ENCODE measurements at places on chromosomes 13 and 19.

- DNase-seq, result no peak
Observed at GRCh38 chr19:29644210-29644609, 21.1 kb upstream of the PLEKHF1 start.

DNA sequence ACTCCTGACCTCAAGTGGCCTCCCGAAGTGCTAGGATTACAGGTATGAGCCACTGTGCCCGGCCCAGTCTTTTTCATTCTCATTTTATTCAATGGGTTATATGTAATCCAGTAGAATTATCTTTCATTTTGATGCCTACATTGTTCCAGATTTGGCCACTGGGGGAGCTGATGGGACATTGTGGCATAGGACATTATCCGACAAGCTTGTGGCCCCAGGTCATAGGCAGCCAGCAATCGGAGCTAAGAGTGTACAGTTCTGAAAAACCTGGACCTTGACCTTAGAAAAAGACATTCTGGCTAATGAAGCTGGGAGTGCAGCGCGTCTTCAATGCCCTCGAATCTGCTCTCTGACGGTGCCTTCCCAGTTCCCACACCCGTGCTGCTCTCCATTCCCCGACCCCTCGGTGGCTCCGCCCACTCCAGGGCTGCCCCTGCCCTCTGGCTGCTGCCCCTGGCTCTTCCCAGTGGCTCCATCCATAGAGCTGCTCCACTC is 108.7 kb downstream of the TEX29 start:
- DNase-seq, result peak; percentile 34

- DNase-seq, result peak; percentile 8
Observed at GRCh38 chr13:39159393-39159792, 121.1 kb downstream of the NHLRC3 start.

GRCh38 chr19:3599776-3600187 is 6.9 kb downstream of the TBXA2R start:
- DNase-seq, result no peak

- DNase-seq, result no peak
Observed at GRCh38 chr13:44053208-44053607, 173.5 kb downstream of the LACC1 start.

DNA sequence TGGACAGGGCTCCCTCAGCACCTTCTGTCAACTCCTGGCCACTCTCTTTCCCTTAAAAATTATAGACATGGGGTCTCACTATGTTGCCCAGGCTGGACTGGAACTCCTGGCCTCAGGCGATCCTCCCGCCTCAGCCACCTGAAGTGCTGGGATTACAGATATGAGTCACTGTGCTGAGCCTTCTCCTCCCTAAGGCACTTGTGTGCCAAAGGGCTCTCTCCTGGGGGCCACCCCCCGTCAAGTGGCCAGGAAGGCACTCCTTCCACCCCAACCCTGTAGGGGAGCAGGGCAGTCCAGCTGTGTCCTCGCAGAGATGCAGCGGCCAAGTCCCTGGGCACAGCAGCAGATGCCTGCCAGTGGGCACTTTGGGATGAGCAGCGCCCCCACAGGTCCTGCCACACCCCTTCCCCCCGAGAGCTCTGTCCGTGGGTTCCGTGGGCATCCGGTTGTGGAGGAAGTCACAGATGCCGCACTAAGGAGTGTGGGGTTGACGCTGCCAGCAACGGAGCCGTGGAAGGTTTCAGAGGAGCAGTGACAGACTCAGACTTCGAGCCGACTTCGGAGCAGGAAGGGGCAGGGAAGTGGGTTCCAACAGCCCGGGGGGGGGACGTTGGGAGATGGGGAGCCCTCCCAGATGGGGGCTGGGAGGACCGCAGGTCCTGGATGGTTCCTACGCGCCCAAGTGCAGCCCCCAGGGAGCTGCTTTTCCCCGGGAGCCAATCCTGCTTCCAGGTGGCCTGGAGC is 3.3 kb upstream of the UQCR11 start:
- no peak for DNase-seq

GRCh38 chr19:23547816-23548430 is 139.1 kb downstream of the ZNF675 start:
- DNase-seq, result no peak

DNA sequence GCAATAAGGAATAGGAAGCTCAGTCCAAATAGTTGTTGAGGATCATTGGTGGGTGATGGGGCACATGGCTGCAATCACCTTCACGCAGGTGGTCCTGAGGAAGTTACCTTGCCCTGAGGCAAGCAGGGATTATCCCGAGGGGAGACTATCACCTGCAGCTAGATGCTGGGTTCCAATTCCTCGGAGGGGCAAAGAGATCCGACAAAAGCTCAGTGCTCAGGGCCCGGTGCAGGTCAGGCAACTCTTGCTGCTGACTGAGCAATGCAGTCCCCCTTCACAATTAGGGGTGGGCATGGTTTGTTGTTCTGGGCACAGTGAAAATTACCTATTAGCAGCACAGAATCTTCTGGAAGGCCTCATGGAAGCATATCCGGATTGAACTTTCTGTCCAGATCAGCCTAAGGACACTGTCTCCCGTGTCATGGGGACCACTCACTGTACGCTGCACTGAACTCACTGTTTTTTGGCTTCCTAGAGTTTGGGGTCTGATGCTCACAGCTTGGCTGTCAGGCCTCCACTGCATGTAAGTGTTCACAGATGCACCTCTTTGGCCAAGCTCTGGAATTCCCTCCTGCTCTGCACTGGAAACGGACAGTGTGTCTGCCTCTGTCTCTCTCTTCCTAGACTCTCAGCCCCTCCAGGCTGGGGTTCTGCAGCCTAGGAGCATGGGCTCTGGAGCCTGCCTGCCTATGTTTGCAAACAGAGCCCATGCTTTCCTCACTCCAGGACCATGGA is 372.7 kb downstream of the ZNF536 start:
- DNase-seq, result no peak

DNA sequence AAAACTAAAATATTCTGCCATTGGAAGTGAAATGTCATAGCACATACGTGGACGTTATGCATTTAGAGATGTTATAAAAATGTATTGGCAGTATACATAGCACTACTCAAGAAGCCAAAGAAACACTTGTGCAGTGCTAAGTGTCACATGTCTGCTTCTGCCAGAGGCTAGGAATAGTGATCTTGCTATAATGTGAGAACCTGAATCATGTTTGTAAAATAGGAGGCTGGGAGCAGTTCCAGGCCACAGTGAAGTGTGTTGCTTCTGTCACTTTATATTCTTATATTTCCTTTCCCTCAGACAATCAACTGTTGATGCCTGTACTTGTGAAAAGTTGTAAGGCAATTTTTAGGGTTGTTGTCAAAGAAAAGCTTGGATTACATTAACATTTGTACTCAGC is 3.4 kb downstream of the TRAPPC2B start:
- no peak for DNase-seq

- no peak for DNase-seq
Observed at GRCh38 chr19:44986389-44986788, 14.9 kb upstream of the RELB start.

DNA sequence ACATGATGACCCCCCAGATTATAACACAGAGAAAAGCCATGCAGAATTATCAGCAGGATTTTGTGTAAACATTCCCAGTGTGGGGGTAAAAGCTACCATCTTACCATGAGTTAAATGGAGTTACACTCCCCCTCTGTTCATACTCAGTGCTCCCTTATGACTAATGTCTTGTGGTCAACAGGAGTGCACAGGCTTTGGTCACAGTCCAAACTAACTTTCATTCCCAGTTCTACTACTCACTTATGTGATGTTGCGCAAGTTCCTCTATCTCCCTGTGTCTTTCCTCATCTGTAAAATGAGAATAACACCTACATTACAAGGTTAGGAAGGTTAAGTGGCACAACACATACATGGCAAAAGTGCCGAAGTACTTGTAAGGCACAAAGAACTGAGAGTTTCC is 277.9 kb downstream of the RBM26 start:
- no peak for DNase-seq

- DNase-seq, result no peak
Observed at GRCh38 chr13:62595976-62596375, 1180.3 kb upstream of the PCDH20 start.

Measured in stimulated activated CD4-positive, alpha-beta T cell treated with anti-CD3 and anti-CD28 coated beads, Interleukin-1b, Interleukin-23, amount 100 ng/mL, for 48 hours (primary cell).